Fibroblast of mammary gland (primary cell): ENCODE measurements at places on chromosomes 3 and 15.

DNA sequence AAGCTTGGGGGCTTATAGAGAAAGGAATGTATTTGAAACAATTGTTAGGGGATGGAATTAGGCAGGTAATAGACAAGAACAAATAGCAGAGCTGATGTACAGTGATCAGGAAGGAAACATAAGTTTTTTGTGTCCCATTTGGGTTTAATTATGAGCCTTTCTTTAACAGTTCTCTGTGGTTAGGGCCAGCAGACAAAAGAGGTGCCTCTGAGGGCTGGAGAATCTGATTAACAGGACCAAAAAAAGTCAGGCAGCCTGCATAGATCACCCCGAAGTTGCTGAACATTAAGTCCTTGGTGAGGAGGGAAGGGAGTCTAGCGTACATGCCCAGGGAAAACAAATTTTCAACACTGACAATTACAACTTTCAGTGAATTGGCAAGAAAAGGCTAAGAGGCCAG is 88.6 kb upstream of the SPRED1 start:
- DNase-seq, result peak; percentile 38

DNA sequence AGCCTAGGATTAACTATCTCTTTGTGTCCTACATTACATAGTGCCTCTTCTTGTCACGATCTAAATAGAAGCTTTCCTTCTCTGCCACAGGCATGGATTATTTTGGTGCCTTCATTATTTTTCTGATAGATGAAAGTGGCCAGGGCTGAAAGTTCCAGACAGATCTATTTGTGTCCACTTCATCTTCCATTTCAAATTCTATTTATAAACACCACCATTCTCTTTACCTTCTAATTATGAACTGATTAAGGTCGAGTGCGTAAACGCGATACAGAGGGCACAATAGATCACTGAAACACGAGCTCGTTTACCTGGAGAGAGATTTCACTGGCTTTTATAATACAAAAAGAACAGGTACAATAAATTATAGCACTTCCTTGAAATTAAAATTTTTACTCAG is 105.0 kb downstream of the EDEM1 start:
- no peak for DNase-seq

GRCh38 chr3:99895703-99896441 is 78.2 kb downstream of the CMSS1 start:
- DNase-seq, result peak; percentile 94

GRCh38 chr15:47820747-47821319 is 103.5 kb downstream of the SEMA6D start:
- peak; percentile 89 for DNase-seq

DNA sequence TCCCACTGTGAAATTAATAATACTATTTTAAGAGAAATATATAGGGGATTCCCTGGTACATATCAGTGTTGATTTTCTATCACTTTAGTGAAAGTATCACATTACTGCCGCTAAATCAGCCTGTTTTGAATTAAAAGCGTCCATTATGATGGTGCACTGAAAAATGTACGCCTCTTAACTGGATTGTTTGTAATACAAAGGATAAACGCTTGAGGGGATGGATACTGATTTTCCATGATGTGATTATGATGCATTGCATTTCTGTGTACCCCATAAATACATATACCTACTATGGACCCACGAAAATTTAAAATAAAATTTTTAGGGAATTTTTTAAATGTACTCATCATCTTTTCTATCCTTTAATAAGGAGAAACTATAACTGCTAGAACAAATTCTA is 478.6 kb downstream of the MAGI1 start:
- no peak for DNase-seq

DNA sequence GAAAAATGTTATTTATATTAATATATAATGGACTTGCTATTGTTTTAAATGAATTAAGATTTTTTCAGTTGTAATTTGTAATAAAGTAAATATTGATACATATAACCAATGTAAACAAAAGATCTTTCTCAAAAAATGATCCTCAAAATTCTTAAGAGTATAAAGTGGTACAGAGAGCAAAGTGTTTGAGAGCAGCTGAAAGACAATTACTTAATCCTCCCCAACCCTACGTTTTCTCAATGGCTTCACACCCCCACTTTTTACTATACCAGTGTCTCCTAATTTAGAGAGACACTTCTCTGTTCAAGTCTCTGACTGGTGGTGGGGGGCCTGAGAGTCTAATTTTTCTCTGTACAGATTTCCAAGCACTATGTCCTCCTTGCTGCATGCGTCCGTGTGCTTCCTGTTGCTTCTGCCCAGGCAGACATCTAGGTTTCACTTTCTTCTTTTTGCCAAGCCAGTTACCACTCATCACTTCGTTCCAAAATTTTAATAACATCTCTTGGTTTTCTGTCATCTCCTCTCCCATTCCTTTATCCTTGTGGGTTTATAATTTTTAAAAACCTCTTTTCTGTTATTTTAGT is 276.3 kb upstream of the DNAJC19 start:
- DNase-seq, result peak; percentile 8

- peak; percentile 76 for DNase-seq
Measured at GRCh38 chr3:24202071-24202470, 257.0 kb downstream of the NR1D2 start.

GRCh38 chr3:37307321-37307720 is 132.9 kb upstream of the LRRFIP2 start:
- DNase-seq, result peak; percentile 41
